ENCODE measurements at places on chromosomes 4 and X.

DNA sequence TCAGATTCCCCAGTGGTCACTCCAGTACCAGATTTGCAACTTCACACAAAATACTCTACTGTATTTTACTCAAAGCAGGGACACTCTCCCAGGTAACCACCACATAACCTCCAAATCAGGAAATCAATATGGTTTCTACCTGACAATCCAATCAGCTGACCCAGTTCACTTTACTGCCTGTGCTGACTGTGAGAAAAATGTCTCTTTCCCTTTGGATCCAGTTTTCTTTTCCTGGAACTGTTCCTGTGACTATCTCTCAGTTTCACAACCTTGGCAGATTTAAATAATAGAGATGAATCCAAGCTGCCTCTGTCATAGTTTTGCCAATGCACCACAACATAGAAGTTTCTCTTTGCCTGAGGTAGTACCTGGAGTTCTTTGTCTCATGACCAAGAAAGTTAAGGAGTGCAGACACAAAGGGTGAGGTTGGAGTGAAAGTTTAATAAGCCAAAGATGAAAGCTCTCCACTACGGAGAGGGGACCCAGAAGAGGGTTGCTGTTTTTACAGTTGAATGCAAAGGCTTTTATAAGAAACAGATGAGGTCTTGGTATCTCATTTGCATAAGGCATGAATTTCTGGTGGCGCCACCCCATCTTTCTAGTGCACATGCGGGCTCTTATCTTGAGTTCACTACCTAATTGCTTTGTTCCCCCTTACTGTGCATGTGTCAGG lies 29.7 kb upstream of the IL9R start:
- no peak for DNase-seq

DNA sequence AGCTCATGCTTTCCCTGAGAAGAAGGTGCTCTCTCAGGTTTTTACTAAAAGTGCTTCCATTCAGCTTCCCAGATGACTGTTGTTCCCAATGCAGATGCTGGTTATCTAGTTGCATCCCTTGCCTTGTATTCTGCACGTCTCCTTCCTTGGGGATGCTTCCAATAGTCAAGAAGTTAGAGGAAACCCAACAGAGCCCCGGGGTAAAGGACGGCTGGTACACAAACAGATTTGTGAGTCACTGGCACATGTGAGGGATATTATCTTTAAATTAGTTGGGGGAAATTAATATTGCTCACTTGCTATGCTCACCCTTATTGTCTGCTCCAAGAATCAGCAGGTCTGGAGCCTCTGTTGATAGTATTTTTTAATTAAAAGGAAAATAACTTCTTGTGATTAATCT lies 465.2 kb upstream of the BOD1L1 start:
- DNase-seq = no peak

DNA sequence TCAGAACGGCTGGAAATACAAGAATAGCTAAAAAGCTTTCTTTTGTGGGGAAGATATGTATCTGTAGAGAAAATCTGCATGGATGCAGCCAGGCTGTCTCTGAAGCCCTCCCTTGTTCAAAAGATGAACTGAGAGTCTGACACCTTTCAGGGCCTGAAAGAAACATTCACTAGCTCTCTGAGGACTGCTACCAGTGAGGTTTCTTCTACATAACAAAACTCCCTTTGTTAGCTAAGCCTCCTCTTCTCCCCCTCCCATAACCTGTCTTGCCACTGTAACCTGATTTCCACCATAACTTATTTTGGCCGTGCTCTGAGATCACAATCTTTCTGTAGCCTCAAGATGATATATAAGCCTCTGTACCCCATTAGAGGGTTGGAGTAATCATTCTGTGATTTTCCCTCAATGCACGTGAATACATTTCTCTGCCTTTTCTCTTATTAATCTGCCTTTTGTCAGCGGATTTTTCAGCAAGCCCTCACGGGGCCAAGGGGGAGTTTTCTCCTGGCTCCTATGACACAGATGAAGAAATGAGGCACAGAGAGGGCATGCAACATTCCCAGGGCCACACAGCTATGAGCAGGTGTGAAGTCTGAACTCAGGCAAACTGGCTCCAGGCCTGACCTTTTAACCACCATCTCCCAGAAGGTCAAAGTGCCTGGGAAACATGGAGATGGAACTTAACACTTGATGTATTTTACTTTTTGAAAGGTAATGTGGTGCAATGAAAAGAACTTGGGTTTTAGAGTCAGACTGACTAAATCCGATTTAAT lies 161.6 kb upstream of the PRDX4 start:
- no peak for DNase-seq

DNA sequence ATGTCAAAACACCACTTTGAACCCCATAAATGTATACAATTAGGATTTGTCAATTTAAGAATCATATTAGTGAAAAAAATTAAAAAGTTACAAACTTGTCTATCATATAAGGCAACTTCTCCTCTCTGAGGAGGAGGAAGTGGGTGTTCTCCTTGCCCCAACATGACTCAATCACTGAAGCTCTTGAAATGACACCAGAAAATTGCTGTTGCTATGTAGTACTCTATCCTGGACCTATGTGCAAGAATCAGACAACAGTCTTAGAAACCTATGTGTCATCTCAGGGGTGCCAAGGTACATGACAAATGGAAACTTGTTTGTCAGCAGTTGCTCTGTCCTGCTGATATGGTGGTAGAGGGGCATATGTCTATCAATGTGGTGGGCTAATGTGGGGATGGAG lies 47.7 kb downstream of the HMGB3 start:
- no peak for DNase-seq

GRCh38 chrX:131262738-131263679 lies 26.1 kb downstream of the IGSF1 start:
- no peak for DNase-seq

DNA sequence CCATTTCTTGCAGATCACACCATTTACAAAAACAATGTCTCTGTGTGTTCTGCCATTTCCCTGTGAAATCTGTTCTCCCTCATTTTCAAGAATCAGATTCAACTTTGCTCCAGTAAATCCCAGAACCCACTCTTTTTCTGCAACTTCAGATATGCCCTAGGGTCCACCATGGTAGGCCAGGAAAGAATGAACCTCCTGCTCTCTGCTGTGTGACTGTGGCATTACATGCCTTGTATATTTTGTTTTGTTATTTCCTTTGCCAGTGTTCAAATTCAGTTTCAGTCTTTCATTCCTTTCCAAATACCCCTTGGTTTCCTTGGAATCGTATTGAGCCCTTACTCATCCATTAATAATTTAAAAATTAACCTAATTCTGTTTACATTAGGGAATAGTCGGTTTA lies 290.2 kb upstream of the VCX start:
- no peak for DNase-seq

- DNase-seq = no peak
Measured at GRCh38 chrX:1442724-1443367, 9.9 kb downstream of the ASMTL start.

GRCh38 chr4:108543359-108543968 lies 76.9 kb upstream of the RPL34 start:
- no peak for DNase-seq

DNA sequence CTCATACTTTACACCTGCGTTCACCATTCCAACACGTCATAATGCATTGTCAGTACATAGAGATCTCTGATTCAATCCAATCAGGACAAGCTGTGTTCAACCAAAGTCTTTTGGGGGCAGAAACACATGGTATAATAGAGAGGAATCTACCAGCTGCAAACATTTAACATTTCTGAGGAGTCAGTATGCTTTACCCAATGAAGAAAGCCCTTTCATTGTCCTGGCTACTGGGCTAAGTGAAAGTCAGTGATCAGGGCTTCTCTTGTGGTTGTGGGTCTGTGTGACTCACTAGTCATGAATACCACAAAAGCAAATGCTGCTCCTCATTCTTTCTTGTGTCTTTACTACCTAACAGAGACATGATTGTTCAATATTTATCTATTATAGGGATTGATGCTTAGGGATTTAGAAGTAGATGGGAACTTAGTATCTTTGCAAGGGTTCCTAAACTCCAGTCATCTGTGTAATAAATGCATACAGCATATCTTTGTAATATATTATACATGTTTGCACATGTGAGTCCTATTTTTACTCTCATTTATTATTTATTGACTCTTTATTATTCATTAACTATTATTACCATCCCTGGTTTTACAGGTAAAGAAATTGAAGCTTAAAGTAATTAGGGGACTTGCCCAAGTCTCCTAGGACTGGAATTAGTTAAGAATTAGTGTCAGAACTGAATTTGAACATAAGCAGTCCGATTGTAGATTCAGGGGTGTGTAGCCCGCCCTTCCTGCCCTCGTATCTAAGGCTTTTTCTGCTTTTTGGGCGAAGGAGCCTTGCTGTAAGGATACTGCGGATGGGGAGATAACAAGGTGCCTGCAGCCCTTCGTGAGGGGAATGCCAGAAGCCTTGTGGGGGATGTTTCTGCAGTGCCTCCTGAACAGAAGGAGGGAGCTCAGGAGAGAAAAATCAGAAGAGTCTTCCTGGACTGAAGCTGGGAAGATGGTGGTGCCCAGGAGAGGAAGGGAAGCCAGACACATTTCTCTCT lies 353.1 kb upstream of the BOD1L1 start:
- no peak for DNase-seq

GRCh38 chrX:88584283-88584682 lies 162.7 kb upstream of the CPXCR1 start:
- no peak for DNase-seq

DNA sequence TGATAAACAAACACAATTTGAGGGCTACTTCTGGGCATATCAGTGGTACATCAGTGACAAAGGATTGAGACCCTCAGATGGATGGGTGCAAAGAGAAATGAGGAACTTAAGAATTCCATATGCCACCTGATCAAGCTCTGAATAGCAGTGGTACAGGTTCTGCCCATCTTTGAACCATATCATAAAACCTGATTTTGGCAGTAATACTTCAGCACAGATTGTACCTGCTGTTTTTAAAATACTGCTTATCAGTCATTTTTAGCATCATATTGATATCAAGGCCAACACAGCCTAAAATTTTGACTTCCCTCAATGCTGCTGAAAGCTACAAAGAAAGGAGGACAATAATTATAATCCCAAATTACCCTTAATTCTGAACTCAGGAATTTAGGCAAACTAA lies 41.5 kb downstream of the ANK2 start:
- no peak for DNase-seq

DNA sequence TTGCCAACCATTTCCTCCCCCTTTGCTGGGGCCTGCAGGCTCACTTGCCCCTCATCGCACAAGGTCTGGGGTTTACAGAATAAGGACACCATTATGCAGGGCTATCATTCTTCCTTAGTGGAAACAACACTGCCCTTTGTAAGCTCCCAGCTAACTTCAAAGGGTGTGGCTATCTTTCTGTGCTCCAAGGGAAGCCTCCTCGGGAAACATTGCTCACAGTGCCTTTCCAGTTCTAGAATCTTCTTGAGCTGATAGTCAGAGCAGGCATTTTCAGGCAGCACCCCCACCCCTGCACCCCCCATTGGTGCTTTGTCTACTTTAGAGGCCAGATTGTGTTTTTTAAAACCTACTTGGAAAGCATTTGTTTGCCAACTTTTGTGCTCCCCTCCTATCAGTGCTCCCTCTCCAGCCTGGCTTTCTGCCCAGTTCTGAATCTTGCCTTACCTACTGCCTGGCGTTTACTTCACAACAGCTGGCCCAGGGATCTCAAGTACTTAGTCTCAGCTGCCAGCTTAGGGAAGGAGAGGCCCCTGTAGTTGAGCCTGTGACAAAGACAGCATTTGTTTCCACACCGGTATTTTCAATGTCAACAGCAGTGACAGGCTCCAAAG lies 53.5 kb downstream of the PLAC1 start:
- no peak for DNase-seq

DNA sequence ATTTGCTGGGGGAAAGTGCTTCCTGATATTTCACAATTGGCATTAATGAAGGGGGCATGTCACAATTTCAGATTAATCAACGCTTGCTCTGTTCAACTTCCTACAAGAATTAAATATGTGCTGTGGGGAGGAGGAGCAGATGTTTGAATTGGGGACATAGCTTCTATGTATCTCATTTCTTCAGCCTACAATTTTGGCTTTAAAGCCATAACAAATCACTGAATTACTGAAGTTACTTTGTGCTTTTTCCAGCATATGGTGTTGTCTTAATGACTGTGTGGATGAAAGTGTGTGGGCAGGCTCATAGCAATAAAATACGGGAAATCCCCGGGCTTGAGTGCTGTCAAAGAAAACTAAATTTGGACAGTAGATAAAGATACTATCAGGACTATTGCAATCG lies 813 bp downstream of the TLR7 start:
- DNase-seq = no peak

DNA sequence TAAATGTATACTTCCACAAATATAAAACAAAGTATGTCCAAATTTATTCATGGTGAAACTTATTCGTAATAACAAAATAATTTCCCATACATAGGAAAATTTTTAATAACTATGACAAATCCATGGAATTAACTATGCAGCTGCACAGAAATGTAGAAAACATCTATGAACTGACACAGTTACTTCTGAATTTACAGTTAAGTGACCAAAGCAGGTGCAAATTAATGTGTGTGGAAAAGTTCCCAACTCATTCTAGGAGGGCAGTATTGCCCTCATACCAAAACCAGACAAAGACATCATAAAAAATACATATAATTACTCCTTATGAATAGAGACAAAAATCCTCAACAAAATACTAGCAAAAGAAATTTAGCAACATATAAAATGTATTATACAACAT lies 12.5 kb downstream of the LDOC1 start:
- no peak for DNase-seq

DNA sequence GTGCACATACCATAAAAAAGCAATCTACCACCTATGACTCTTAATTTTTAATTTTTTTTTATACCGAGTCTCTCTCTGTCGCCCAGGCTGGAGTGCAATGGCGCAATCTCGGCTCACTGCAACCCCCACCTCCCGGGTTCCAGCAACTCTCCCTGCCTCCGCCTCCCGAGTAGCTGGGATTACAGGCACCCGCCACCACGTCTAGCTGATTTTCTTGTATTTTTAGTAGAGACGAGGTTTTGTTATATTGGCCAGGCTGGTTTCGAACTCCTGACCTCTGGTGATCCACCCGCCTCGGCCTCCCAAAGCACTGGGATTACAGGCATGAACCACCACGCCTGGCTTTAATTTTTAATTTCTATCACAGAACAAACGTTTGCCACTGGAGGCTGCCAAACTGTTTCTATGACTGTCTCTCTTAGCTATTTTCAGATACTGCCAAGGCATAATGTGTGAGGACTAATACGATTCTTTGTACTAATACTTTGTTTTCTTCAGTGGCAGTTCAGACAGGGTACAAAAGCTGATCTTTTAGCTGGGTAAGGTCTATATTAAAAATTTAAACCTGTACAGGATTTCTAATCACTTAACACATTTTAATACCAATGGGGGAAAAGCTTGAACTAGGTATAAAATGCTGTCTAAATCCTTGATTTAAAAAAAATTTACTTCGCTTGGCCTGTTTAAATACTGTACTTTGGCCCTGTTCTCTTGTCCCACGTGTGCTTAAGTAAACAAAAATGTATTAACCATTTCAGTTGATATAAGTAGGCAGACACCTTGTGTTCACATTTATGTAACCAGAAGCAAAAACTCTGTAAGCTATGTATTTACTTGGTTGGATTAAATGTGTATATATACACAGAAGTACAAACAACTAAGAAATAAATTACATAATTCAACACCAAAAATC lies 2.3 kb downstream of the PGRMC2 start:
- DNase-seq = no peak

All from stimulated activated CD4-positive, alpha-beta T cell treated with anti-CD3 and anti-CD28 coated beads, Interleukin-1b, Interleukin-23, amount 100 ng/mL, for 1 hour (primary cell).